ENCODE measurements at places on chromosomes 4 and X. TPM values are rescaled to one million over a fixed set of nuclear protein-coding genes. Genes with fewer than 3 reads are reported as not detected.

OTUD6A gene
- total RNA-seq = not detected

PTPN13 gene
- total RNA-seq = 12.1 TPM

CLTRN gene
- total RNA-seq = 6.1 TPM

NR0B1 gene
- not detected for total RNA-seq

DDX53 gene
- not detected for total RNA-seq

GRPR gene
- total RNA-seq = 26.5 TPM

IL21 gene
- total RNA-seq = not detected

ZNF674 gene
- 8.2 TPM for total RNA-seq

ANKRD50 gene
- 29.3 TPM for total RNA-seq
